ENCODE measurements at places on chromosomes 4 and X. TPM values are rescaled to one million over a fixed set of nuclear protein-coding genes. Genes with fewer than 3 reads are reported as not detected.

CPLX1 gene
- 8.1 TPM for total RNA-seq

ADAM29 gene
- 1.3 TPM for total RNA-seq

GRCh38 chr4:1505511-1506460, 99.5 kb upstream of the NKX1-1 start:
- ATAC-seq = no peak

- ATAC-seq = no peak
These were observed 58.9 kb downstream of the HOPX start for GRCh38 chr4:56622176-56622575.

PPP1R3F gene
- total RNA-seq = 6.0 TPM
